Memory B cell (primary cell): ENCODE measurements at places on chromosomes 3 and 15.
A peak's percentile ranks its signal among the peaks of the same experiment; 100 is the strongest.

DNA sequence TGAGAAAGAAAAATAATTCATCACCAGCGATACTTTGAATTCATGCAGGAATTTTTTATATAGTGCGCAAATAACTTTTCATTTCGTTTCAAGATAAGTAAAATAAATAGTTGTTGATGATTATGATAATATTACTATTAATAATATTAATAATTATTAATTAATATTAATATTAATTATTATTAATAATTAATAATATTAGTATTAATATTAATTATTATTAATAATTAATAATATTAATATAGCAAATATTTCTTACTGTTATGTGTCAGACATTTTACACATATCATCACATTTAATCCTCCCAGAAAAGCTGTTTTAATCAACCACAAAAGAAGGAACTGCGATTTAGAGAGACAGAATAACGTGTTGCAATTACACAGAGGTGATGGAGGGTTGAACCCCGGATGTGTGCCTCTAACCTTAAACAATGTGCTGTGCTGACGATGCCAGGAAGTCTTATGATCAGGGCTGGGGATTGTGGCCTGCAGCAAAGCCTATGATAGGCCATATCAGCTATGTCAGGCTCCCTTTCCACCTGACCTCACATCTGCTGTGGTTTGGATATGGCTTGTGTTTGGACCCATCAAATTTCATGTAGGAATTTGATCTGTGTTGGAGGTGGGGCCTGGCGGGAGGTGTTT is 263.5 kb upstream of the NR2F2 start:
- DNase-seq: no peak
- H3K27me3 ChIP-seq: peaks cover 2% of the 10 kb centered on the region
- H3K36me3 ChIP-seq: no peaks in the 10 kb centered on the region
- H3K4me3 ChIP-seq: no peak overlapping the region
- no peaks in the 10 kb centered on the region for H3K4me1 ChIP-seq

GRCh38 chr3:138468886-138469285 is 34.5 kb downstream of the ESYT3 start:
- H3K4me1 ChIP-seq: no peaks in the 10 kb centered on the region
- H3K27ac ChIP-seq: no peak overlapping the region
- no peak overlapping the region for H3K4me3 ChIP-seq

GRCh38 chr15:36693644-36694043 is 114.2 kb downstream of the CDIN1 start:
- H3K4me3 ChIP-seq: no peak overlapping the region
- DNase-seq: no peak
- H3K4me1 ChIP-seq: no peaks in the 10 kb centered on the region

GRCh38 chr3:105580296-105580965 is 213.7 kb downstream of the ALCAM start:
- H3K4me1 ChIP-seq: no peaks in the 10 kb centered on the region
- no peak overlapping the region for H3K27ac ChIP-seq
- no peak overlapping the region for H3K4me3 ChIP-seq
- no peaks in the 10 kb centered on the region for H3K27me3 ChIP-seq

DNA sequence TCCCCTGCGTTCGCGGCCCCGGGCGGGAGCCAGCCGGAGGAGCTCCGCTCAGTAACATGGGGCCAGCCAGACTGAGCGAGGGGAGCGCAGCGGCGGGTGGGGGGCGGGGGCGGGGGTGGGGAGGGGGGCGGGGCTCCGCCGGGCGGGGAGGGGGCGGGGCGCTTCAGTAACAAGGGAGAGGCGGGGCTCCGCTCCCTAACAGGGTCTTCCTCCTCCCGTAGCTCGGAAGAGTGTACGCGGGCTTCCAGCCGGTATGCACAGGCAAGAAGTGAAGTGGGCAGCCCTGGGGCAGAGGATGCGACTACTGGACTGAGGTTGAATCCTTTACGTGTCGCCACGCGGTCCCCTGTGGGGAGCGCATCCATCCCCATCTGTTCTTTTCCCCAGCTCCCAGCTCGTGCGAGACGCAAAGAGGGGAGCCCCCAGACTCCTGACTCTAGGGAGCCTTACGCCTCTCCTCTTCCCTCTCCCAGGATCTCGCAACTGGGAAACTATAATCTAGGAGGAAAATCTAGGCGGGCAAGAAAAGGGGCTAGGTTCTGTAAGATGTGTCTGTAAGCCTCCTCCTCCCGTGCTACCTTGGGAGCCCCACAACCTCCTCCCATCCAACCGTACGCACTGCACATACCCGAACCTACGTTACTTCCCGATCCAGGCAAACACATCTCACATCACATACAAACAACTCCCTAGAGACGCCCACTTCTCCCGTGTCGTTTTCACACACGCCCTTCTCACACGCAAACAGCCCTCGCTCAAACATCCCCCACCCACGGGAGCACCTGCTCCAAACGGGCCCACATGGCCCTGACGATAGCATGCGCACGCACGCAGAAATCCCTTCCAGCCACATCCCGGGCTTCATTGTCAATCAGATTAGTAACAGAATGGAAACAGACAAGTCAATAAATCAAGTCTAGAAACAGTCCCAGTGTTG is at the start of gene SHF:
SHF (minus strand) TSS at position 73 of the 937 bp plus-strand sequence; CDS start at position 58, 15 bp downstream.
- peak within 1 kb of the TSS; percentile 86 for H3K27ac ChIP-seq
- H3K27me3 ChIP-seq: peaks cover 5% of the 10 kb centered on the region
- DNase-seq: peak; percentile 42
- peaks cover 15% of the 10 kb centered on the region for H3K4me1 ChIP-seq
- peak within 1 kb of the TSS; percentile 88 for H3K4me3 ChIP-seq

GRCh38 chr3:76509179-76509830 is 530.6 kb upstream of the ROBO2 start:
- no peaks in the 10 kb centered on the region for H3K36me3 ChIP-seq
- DNase-seq: no peak
- H3K4me1 ChIP-seq: no peaks in the 10 kb centered on the region
- no peak overlapping the region for H3K27ac ChIP-seq
- no peak overlapping the region for H3K4me3 ChIP-seq

DNA sequence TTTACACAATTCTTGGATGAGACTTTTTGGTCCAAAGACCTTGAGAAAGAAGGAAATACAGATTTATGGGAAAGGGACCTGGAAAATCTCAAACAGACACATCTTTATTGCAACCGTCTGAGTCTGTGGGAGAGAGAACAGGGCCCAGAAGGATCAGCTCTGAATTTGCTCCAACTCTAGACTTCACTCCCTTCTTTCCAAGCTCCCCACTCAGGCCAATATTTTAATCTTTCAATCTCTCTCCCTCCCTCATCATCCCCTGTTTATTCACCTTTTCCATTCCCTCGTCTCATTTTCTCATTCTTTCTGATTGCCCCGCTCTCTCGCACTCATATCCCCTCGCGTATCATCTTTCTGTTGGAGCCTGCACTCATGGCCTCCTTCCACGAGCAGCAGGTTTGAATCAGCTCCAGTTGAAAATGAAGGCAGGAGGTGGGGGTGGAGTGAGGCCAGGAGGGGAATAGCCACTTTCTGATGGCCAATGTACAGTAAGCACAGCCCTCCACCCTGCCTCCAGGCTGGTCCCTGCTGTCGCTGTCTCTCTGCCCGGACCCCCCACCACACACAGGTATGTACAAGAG is 63.6 kb upstream of the BOC start:
- H3K4me1 ChIP-seq: no peaks in the 10 kb centered on the region
- H3K4me3 ChIP-seq: no peak overlapping the region
- H3K27me3 ChIP-seq: peaks cover 1% of the 10 kb centered on the region
- no peak for DNase-seq

- no peak overlapping the region for H3K27ac ChIP-seq
- DNase-seq: no peak
- H3K36me3 ChIP-seq: no peaks in the 10 kb centered on the region
- H3K27me3 ChIP-seq: no peaks in the 10 kb centered on the region
Measured at GRCh38 chr3:81989274-81989673, 227.8 kb upstream of the GBE1 start.

DNA sequence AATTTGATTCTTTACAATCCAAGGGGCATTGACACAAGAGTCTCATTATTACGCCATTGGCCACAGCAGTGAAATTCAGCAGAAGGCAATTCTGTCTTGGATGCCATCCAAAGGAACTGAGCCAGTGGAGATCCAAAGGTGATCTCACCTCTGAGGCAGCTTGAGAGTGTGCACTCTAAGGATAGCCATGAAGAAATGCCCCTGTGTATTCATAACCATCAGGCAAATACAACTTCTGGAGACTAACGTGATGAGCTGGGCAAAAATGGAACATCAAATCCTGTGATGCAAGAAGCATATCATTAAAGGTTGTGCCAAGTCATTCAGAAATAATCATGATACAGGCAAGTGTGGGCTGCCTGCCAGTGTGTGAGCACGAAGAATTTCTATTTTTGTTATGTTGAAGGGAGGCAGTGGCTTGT is 41.4 kb downstream of the ROBO2 start:
- no peaks in the 10 kb centered on the region for H3K36me3 ChIP-seq
- no peak for DNase-seq
- H3K27me3 ChIP-seq: no peaks in the 10 kb centered on the region
- H3K4me1 ChIP-seq: no peaks in the 10 kb centered on the region

DNA sequence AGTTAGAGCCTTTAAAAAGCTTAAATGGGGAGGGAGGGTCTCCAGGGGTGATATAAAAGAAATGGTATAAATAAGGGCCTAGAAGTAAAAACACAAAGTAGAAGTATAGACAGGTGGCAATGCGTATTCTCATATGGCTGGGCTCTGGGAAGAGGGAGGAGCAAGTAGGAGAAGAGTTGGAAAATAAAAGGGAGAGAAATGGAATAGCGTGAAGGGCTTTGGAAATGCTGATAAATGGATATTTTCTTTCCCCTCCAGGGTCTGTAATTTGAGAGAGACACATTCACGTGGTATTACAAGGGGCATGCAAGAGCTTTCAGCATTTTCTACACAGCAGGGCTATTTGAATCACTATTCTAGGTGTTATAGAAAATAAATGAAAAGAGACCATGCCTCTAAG is 313.7 kb downstream of the RYR3 start:
- no peak overlapping the region for H3K4me3 ChIP-seq
- H3K27ac ChIP-seq: no peak overlapping the region
- no peak for DNase-seq
- peaks cover 2% of the 10 kb centered on the region for H3K36me3 ChIP-seq
- no peaks in the 10 kb centered on the region for H3K4me1 ChIP-seq

DNA sequence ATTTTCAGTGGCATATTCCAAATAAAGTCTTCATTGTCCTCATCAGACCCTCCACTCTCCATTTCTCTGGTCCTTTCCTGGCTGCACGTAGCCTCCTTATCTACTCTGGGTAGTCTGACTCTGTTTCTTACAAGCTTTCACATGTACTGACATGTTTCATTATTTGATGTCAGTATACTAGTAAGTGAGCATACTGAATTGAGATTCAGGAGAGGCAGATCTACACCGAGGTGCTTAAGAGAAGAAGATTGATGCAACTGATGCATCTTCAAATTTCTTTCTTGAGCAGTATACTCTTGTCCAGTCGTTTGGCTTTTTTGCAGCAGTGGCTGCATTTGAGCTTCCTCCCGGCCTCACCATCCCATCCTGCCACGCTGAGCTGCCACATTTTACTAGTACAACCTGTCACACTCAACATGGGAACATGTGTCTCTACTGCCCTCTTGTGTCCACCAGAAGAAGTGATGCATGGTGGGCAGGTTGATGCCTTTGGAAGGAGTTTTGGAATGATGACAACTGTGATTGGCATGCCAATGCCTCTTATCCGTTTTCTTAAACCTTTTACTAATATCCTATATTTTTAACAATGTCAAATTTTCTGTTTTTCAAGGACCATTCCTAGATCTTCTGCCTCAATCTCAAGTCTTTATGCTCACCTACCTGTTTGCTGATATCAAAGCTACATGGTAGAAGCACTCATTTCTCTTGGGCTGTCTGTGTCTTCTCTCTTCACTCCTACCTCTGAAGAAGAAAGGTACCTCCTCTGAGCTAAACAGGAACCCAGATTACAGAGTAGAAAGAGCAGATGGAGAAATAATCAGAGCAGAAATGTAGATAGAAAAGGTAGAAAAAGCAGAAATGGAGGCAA is 38.7 kb downstream of the GUCA1C start:
- no peak overlapping the region for H3K4me3 ChIP-seq
- peaks cover 3% of the 10 kb centered on the region for H3K4me1 ChIP-seq
- no peak overlapping the region for H3K27ac ChIP-seq
- peak; percentile 53 for DNase-seq

- H3K36me3 ChIP-seq: no peaks in the 10 kb centered on the region
- H3K27me3 ChIP-seq: peaks cover 1% of the 10 kb centered on the region
- no peak overlapping the region for H3K4me3 ChIP-seq
- no peak for DNase-seq
Measured at GRCh38 chr15:70147778-70148177, 50.1 kb upstream of the TLE3 start.

GRCh38 chr15:96333131-96334016 is 2.9 kb downstream of the NR2F2 start:
- DNase-seq: no peak
- no peak overlapping the region for H3K27ac ChIP-seq
- peak overlapping the region; percentile 30 for H3K4me3 ChIP-seq
- H3K27me3 ChIP-seq: peaks cover 29% of the 10 kb centered on the region
- peaks cover 5% of the 10 kb centered on the region for H3K36me3 ChIP-seq
- peaks cover 5% of the 10 kb centered on the region for H3K4me1 ChIP-seq

DNA sequence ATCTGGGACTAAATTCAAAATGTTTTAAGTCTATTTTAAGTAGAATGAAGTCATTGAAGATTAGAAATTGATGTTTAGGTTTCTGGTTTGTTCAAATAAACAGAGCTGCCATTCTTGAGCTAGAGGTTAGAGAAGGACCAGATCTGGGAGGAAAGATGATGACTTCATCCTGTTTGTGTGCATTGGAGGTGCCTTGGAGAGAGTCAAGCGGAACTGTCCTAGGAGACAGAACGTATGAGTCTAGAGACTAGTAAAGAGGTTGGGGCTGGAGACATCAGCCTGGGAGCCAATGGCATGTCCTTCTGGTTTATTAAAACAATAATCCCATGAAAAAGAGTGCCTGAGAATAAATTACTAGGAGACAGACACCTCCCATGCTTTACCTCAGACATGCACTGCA is 303.4 kb downstream of the KBTBD8 start:
- H3K27ac ChIP-seq: no peak overlapping the region
- no peak for DNase-seq
- H3K36me3 ChIP-seq: no peaks in the 10 kb centered on the region
- no peak overlapping the region for H3K4me3 ChIP-seq
- no peaks in the 10 kb centered on the region for H3K4me1 ChIP-seq
- peaks cover 2% of the 10 kb centered on the region for H3K27me3 ChIP-seq

GRCh38 chr3:7841451-7841850 is 660.2 kb upstream of the LMCD1 start:
- H3K27ac ChIP-seq: no peak overlapping the region
- H3K36me3 ChIP-seq: no peaks in the 10 kb centered on the region
- H3K4me1 ChIP-seq: no peaks in the 10 kb centered on the region
- no peak overlapping the region for H3K4me3 ChIP-seq
- H3K27me3 ChIP-seq: no peaks in the 10 kb centered on the region

- H3K27me3 ChIP-seq: no peaks in the 10 kb centered on the region
Measured at GRCh38 chr3:58052373-58053273, 44.4 kb downstream of the FLNB start.

GRCh38 chr3:119582178-119582577 is 2.9 kb downstream of the ADPRH start:
- no peak for DNase-seq
- H3K27me3 ChIP-seq: no peaks in the 10 kb centered on the region
- H3K27ac ChIP-seq: peak overlapping the region; percentile 88
- no peak overlapping the region for H3K4me3 ChIP-seq
